Dermis blood vessel endothelial cell (primary cell): ENCODE measurements at places on chromosomes 13 and 19. TPM values are rescaled to one million over a fixed set of nuclear protein-coding genes. Genes with fewer than 3 reads are reported as not detected.
A peak's percentile ranks its signal among the peaks of the same experiment; 100 is the strongest.

The ATP8B3 gene
- 0.85 and 1.2 TPM in 2 replicates for total RNA-seq

GRCh38 chr13:78326633-78327032, 276.7 kb downstream of the POU4F1 start:
- peak; percentile 2 for DNase-seq

- peak; percentile 25 for DNase-seq
Measured at GRCh38 chr19:50377051-50377461, 799 bp downstream of the NR1H2 start.

DNA sequence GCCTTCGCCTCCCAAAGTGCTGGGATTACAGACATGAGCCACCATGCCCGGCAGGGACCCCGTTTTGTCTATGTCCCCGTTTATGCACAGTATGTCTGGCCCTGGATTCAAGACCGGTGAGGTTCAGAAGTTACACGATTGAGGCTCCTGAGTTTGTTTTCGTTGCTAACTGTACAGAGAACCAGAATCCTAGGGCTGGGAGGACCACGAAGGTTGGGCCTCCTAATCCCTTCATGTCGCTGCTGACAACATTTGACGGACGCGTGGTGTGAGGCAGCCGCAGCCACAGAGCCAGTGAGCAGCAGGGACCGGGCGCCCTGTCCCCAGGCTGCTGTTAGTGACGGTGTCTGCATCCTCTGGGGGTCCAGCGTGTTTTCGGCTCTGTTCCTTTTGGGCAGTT, 91.4 kb downstream of the ATP11A start:
- DNase-seq: no peak

- DNase-seq: no peak
Measured at GRCh38 chr19:13830114-13830740, 35.0 kb downstream of the ZSWIM4 start.

The PIBF1 gene
- total RNA-seq: 18.0 and 26.4 TPM in 2 replicates

GRCh38 chr13:40456397-40456953, 210.0 kb downstream of the FOXO1 start:
- DNase-seq: no peak

GRCh38 chr13:109227344-109227940, 558.9 kb downstream of the IRS2 start:
- DNase-seq: no peak

GRCh38 chr19:58054901-58055874, 3.9 kb upstream of the ZNF135 start:
- DNase-seq: peak; percentile 12

The HSD17B14 gene
- total RNA-seq: 1.5 and 8.0 TPM in 2 replicates

The WASF3 gene
- total RNA-seq: 19.4 and 35.9 TPM in 2 replicates

The ZNF8 gene
- 5.6 and 6.1 TPM in 2 replicates for total RNA-seq

The KCNJ14 gene
- total RNA-seq: 0.33 and 0.51 TPM in 2 replicates

The SPC24 gene
- 23.1 and 88.9 TPM in 2 replicates for total RNA-seq

The AMER2 gene
- not detected in 2 replicates for total RNA-seq

GRCh38 chr19:44003461-44004009, 778 bp downstream of the ZNF230 start:
- peak; percentile 15 for DNase-seq

- no peak for DNase-seq
Measured at GRCh38 chr19:39696387-39696786, 7.9 kb upstream of the LGALS14 start.

The MEDAG gene
- 30.6 and 37.1 TPM in 2 replicates for total RNA-seq

The NLRP9 gene
- not detected in 2 replicates for total RNA-seq

The RNASEH2A gene
- 19.6 and 45.6 TPM in 2 replicates for total RNA-seq
